Adipocyte (in vitro differentiated cells): ENCODE measurements at places on chromosomes 6 and 20.

GRCh38 chr6:160972111-160972510 lies 19.5 kb upstream of the MAP3K4 start:
- peak; percentile 80 for DNase-seq

GRCh38 chr6:154080461-154081189 lies 41.6 kb downstream of the OPRM1 start:
- DNase-seq, result peak; percentile 32

GRCh38 chr6:80143419-80143937 lies 37.0 kb downstream of the BCKDHB start:
- DNase-seq, result peak; percentile 94

DNA sequence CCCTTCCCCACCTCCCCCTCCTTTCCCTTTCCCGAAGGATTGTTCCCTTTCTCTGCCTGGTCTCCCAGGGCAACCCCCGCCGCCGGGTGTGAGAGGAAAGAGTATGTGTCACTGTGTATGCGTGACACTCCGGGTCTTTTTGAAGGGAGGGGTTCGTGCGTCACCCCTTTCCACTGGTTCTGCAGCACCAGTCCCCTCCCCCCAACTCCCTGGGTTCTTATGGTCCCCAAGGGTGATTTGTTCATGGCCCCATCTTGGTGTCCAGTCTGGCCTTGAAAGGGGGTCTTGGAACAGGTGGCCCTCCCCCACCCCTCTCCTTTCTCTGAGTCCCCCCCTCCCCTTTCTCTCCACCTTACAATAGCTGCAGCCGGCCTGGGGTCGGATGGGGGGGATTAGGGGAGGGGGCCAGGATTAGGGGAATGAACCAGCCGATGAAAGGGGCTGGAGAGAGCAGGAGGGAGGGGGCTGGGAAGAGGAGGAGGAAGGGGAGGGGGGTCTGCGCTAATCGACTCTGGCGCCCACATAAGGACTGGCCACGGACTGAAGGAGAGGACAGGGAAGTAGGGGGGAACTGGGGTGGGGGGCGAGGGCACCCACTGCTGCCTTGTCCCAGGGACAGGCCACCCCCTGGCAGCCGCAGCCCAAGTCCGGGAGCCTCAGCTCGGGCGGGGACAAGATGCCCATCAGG lies 1.3 kb upstream of the RING1 start:
- DNase-seq, result peak; percentile 47

DNA sequence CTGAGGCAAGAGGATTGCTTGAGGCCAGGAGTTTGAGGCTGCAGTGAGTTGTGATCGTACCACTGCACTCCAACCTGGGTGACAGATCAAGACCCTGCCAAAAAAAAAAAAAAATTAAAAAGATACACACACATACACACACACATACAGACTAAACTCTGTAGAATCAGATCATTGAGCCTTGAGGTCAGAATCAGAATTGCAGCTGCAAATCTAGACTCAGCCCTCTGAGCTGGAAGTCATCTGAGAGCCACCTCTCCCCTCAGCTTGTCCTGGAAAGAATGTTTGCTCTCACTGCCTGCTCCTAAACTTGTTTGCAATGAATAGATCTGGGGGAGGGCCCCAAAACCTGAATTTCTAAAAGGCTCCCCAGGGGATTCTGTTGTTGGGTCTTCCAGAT lies 41.4 kb upstream of the ANGPT4 start:
- DNase-seq, result peak; percentile 4

- no peak for DNase-seq
Measured at GRCh38 chr6:906920-907319, 214.0 kb upstream of the EXOC2 start.

DNA sequence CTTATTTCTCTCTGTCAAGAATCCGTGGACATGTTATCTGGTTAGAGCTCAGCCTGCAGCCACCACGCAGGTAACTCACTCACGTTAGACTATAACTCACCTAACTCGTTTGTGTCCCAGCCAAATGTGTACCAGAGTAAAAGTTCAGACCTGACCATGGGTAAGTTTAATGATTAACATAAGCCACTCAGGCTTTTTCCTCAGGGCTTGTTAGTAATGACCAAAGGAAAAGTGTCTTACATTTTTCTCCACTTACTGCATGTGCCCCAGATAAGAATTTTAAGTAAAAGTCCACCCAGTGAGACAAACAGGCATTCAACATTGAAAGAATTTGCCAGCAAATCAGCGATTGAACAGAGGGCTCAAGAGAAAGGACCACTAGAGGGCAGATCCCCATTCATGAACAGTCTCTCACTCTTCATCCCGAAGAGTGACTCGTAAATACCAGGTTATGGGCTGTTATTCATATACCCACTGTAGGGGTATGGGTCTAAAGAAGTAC lies at the start of gene PKHD1:
Gene PKHD1, minus strand, starts transcription at position 116 of the 502 bp plus-strand sequence. CDS start 2,680 bp downstream, outside the sequence.
- DNase-seq, result peak; percentile 18

DNA sequence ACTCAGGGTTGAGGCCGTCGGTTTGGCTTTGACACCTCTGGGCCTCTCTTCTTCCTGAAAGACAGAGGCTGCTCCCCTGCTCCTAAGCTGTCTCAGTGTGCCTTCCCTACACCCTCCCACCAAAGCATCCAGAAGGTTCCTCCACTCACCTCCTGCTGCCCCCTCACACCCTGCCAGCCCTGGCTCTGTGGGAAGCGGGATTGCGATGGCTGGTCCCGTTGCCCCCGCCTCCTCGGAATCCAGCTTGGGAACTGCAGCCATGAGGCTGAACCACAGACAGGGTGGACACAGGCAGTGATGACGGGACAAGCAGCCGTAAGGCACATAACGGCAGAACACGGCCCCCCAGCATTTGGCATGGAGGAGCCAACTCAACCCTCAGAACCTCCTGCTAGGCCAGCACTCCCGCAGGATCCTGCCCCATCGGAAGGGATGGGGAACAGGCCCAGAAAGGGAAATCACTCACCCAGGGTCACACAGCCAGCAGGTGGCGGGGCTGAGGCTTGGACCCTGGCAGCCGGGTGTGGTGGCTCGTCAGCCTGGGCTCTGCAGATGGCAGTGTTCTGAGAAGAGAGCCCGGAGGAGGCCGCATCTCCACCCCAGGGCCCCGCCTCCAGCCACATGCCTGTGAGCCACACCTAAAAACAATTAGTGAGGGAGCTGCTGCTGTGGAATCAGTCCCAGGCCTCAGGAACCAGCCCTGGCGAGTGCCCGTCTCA lies 139.6 kb downstream of the PHACTR3 start:
- DNase-seq, result no peak

- DNase-seq, result peak; percentile 81
Measured at GRCh38 chr6:28488916-28489365, 26.7 kb downstream of the GPX6 start.

DNA sequence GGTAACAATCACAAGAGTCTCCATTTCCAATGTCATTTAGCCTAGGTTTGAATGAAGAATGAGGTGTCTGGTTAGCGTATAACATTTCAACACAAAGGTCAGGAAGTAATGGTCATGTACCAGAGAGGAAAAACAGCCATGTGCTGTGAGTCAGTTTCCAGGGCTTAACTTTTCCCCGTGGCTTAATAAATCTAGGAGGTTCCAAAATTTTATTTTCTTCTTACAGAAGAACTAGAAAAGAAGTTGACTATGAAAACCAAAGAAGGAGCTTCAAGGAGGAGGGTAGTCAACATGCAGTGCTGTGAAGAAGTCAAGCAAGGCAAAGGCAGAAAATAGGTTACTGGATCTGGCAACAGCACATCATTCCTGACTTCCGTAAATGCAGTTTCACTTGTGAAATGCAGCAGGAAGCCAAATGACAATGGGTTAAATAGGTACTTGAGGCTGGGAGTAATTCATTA lies 8.4 kb upstream of the GABRR2 start:
- DNase-seq, result no peak

DNA sequence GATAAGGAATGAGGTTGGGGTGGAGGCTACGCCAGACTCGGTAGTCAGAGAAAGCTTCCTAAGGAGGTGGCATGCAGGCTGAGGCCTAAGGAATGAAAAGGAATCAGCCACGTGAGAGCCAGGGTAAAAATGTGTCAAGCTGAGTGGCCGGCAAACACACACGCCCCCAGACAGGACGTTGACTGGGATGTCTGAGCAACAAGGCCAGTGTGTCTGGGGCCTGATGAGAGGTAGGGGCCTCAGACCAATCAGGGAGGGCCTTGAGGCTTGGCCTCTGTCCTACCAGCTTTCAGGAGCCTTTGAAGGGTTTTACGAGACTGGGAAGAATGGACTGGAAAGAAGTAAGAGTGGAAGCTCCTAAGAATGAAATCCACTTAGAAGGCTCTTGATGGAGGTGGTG lies 61.0 kb upstream of the PHACTR2 start:
- DNase-seq, result no peak

DNA sequence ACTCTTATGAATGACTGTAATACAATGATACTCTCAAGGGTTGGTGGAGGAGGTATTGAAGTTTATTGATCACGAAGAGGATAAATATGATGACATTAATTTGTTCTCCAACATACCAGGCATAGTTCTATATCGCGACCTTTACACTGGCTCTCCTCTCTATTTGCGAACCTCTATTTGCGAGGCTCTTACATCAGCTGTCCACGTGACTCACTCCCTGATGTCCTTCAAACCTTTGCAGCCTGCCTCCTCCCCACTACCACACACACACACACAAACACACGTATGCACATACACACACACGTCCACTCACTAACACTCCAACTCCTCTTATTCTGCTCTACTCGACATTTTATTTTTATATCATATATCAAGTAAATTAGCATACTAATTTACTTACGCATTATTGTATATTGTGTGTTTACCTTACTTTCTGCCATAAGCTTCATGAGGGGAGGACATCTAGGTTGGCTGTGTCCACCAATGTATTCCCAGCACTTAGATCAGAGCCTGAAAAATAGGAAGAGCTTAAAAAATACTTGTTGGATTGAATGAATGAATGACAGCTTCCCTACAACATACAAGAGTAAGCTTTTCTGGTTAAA lies 53.3 kb upstream of the TNFRSF21 start:
- no peak for DNase-seq

GRCh38 chr6:3009930-3010329 lies 10.2 kb downstream of the NQO2 start:
- DNase-seq, result no peak

- no peak for DNase-seq
Measured at GRCh38 chr6:108966251-108966650, 118.0 kb downstream of the ARMC2 start.

GRCh38 chr6:135412761-135413160 lies 84.8 kb downstream of the AHI1 start:
- no peak for DNase-seq

- DNase-seq, result no peak
Measured at GRCh38 chr6:28782113-28782673, 141.6 kb downstream of the TRIM27 start.

DNA sequence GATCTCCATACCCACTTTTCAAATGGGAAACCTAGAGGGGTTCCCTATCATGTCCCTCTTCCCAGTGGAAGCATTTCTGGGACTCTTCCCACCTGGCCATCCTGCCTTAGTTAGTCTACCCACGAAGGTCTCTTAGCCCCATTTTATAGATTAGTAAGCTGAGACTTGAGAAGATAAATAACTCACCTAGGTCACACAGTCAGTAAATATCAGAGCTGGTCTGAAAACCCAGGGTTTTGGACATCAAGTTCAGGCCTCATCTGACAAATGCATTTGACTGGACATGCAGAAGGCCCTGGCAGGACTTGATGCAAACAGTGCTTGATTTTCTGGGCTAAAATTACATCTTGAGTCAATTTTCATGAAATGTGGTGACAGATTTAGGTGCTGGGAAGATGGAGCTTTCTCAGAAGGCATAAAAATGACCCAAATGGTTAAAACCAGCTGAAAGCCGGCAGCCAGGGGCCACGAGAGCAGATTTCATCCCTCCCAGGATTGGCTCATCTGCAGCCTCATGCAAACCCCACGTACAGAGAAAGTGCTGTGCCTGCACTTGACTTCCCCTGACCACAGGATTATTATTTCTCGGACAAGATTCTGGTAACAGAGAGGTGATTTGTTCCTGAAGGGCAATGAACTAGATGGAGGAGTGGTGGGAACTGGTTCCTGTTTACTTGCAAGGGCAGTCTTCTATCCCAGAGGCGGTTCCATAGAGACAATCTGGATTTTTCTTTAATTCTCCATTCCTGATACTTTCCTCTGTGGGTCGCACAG lies 23.1 kb downstream of the CPNE5 start:
- DNase-seq, result no peak

GRCh38 chr6:35833536-35833935 lies 28.4 kb downstream of the LHFPL5 start:
- DNase-seq, result peak; percentile 17

DNA sequence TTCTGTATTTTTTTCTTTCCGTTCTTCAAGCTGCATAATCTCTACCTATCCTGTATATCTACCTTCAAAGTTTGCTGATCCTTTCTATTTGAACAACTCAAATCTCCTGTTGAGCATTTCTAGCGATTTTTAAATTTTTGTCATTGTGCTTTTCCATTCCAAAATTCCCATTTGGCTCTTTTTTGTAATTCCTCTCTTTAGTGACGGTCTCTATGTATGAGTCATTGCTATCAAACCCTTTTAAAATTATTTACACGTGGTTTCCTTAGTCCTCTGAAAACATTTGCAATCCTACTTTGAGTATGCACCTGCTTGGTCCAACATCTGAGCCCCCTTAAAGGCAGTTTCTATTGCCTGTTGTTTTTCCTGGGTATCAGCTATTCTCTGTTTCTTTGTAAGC lies 100.5 kb upstream of the FOXC1 start:
- DNase-seq, result no peak

DNA sequence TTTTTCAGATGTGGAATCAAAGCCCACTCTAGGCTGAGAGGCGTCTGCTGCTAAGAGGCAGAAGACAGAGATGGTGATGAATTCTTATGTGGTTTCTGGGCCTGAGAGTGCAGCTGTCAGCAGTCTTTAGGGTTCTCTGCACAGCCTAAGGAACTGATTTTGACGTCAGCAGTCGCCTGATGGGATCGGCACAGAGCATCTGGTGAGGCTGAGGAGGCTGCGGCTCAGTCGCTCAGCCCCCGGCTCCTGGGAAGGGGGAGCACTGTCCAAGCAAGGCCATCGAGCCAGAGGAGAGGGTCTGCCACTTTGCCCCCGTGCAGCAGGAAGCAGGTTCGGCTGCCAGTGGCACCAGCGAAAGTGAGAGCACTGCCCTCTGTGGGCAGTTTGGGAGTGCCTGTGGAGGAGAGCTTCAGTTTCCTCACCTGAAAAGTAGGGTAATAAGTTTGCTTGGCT lies 92.5 kb downstream of the TCP11 start:
- DNase-seq, result no peak

DNA sequence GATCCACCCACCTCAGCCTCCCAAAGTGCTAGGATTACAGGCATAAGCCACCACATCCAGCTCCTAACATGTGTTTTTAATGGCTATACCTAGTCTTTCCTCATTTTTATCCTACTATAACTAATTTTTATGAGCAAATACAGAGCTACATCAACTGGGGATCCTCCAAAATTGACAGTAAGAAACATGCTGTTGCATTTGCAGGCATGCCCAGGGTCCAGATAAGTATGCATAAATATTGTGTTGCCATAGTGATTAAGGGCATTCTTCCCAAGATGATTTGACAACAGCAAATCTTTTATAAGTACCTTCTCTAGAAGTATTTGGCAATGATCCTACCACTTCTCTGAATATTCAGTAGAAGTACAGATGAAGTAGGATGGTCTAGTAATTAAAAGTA lies 41.9 kb upstream of the MOXD1 start:
- DNase-seq, result no peak

DNA sequence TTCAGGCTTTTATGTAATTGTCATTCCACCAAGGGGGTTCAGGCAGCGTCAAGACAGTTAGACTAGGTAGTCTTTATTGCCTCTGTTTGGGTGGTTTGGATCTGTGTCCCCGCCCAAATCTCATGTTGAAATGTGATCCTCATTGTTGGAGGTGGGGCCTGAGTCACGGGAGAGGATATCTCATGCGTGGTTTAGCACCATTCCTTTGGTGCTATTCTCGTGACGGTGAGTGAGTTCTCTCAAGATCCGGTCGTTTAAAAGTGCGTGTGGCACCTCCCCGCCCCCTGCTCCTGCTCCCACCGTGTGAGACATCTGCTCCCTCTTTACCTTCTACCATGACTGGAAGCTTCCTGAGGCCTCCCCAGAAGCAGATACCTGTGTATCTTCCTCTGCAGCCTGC lies 51.3 kb upstream of the FOXC1 start:
- no peak for DNase-seq
